ENCODE measurements at places on chromosomes 13 and 19.

- DNase-seq = no peak
These were observed 110.7 kb upstream of the UQCRFS1 start for GRCh38 chr19:29323440-29324290.

- DNase-seq = no peak
These were observed 231.6 kb upstream of the IRS2 start for GRCh38 chr13:110018009-110018408.

- DNase-seq = no peak
These were observed 54.8 kb downstream of the FOXO1 start for GRCh38 chr13:40611635-40612034.

DNA sequence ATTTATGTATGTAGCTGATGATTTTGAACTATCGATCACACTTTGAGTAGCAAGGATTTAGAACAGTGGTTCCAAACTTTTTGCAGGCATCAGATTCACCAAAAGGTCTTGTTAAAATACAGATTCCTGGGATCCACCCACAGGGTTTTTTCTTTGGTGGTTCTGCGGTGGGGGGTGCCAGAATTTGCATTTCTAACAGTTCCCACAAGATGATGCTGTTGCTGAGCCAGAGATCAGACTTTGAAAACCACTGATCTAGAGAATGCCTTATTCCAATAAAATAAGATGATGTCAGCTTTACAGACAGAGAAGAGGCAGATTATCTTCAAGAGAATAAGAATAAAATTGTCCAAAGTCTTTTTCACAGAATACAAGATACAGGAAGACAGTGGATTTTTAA, 80.9 kb upstream of the SHISA2 start:
- DNase-seq = no peak

DNA sequence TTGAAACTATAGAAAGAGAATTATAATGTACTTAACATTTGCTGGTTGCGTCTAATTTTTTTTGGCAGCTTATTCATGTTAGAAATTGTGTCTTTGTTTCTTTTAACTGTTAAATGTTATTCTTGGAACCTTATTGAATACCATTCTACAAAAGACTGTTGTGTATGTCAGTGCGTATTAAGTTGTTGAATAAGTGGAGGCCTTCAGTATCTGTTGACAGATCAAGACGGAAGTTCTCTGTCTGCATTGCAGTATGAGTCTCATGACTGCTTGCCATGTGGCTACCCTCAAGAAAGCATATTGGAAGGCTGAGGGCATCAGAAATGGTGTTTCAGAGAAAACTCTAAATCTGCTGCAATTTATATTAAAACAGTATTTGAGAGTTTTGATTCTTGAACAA, 8.5 kb downstream of the UBA2 start:
- no peak for DNase-seq

DNA sequence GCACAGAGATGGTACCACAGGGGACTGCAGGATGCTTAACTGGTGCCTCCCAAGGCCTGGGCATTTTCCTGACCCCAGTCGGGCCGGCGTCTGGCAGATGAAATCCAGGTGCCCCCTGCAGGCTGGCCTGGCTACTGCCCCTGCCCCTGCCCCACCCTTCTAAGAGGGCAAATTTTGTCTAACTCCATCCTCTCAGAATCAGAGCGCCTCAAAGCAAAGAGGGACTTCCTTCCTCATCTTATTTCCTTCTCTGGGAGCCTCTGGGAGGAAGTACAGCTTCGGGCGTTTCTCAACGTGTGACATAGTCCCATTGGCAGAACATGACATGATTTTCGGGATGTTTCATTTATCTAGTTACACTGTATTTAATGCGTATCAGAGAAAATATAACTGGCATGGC, 2.7 kb downstream of the PRKACA start:
- peak; percentile 40 for DNase-seq

GRCh38 chr13:41909506-41909905, 51.4 kb downstream of the VWA8 start:
- no peak for DNase-seq

All from activated gamma-delta T cell treated with Interleukin-2 at 50 U/mL for 16 hours (primary cell).